DMS79 (cell line): ENCODE measurements at places on chromosomes 7 and 10.

- DNase-seq, result no peak
Measured at GRCh38 chr10:30241422-30242110, 107.5 kb downstream of the MTPAP start.

DNA sequence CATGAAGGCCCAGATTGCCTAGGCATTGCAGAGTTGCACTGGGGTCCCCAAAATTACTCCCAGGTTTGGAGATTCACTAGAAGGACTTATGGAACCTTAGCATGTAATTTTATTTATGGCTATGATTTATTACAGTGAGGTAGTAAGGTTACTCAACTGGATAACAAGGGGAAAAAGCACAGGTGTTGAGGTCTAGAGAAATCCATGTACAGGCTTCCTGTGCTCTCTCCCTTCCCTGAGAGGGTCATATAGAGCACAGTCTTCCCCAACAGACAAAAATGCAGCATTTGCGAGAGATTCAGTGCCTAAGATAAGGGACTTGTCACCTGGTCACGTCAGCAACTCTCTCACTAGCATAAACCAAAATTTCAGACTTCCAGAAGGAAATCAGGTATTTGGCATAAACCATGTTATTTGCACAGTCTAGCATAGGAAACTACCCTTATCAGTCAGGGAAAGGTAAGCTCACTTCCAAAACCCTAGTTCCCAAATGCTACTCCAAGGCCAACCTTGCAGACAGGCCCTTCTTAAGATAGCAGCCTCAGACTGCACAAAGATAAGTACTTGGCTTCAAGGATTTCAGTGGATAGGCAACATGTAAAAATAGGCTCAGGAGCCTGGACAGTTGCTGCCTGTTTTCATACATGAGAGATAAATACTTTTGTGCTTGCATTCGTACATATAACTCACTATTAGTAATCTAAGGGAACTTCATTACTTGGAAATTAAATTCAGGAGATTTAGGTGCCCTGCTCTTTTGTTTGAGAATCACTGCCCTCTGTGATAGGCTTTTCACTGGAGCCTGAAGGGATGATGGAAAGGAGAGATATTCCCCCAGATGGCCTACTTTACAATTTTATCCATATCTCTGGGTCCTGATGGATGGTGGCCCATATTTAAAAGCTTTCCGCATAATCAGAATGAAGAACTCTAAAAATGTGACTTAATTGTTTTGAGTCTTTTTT lies 378.4 kb upstream of the LRGUK start:
- no peak for DNase-seq

GRCh38 chr7:70040970-70041766 lies 442.9 kb downstream of the AUTS2 start:
- DNase-seq, result no peak

GRCh38 chr10:11237571-11237970 lies 219.9 kb downstream of the CELF2 start:
- no peak for DNase-seq

DNA sequence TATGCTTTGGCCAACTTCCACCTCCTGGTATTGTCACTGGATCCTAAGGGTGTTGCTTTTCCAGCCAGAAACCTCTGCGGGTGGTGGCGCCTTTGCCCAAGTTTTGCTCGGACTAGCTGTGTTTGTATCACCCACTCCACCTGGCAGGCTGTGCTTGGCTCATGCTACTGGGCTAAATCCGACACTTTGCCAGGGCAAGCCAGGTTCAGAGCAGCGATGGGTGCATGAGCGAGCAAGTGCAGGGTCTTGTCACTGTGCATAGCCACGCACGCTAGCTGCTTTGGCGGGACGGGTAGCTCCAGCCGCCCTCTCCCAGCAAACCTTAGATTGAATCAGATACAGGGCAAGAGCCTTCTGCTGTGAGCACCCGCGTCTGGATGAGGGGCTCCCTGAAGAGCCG lies 737.5 kb downstream of the PCDH15 start:
- no peak for DNase-seq

DNA sequence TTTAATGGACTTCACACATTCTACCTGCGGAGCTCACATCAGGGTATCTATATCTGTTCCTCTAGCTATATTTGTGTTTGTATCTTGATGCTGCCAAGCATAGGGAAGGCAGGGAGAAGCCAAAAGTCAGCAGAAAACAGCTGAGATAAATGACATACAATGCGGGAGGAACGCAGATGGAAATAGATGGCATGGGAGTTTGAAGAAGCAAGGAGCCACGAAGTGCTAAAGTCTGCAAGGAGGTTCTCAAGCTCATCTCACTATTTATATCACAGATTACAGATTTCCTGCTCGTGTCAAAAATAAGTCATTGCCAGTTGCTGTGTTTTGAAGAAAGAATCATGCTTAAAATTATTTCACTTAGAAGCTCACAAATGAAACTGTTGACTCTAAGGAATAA lies 180.5 kb downstream of the DPP6 start:
- no peak for DNase-seq

DNA sequence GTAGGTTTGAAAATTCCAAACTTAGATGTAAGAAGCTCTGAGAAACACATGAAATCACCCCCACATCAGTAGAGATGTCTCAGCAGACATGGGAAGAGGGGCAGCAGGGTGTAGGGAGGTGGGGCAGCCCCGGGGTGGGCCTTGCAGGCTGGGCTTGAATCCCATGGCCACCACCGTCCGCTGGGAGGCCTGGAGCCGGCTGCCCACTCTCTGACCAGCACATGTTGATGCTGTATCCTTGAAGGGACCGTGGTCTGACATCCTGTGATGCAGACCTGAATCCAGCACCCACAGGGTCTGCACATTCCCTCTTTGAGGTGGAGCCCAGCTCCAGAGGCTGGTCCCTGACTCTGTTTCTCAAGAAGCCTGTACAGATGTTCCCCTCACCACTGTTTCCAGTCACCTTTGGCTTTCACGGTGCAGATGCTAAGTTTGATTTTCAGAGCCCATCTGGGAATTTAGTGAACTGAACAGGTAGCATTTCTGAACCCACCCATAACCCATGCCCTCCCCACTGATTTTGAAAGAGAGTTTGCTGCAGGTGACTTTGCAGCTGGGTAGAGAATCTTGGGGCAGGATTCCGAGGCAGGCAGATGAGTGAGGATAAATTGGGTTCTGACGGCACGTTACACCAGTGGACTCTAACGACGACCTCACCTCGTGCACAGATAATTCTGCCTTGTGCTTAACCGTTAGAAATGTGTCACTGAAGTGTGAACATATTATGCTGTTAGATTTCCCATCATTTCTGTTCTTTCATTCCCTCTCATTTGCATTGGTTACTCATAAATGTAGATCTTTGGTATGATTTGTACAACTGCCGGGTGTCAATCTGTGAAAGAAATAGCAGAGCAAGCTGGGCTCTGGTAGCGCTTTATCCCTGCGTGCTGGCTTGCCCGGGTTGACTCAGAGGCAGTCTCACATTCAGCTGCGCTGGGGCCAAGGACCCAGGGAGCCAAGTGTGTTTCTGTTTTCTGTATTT lies 45.7 kb downstream of the IKZF1 start:
- DNase-seq, result no peak

- DNase-seq, result no peak
Measured at GRCh38 chr10:76740514-76740913, 897.1 kb downstream of the KCNMA1 start.

DNA sequence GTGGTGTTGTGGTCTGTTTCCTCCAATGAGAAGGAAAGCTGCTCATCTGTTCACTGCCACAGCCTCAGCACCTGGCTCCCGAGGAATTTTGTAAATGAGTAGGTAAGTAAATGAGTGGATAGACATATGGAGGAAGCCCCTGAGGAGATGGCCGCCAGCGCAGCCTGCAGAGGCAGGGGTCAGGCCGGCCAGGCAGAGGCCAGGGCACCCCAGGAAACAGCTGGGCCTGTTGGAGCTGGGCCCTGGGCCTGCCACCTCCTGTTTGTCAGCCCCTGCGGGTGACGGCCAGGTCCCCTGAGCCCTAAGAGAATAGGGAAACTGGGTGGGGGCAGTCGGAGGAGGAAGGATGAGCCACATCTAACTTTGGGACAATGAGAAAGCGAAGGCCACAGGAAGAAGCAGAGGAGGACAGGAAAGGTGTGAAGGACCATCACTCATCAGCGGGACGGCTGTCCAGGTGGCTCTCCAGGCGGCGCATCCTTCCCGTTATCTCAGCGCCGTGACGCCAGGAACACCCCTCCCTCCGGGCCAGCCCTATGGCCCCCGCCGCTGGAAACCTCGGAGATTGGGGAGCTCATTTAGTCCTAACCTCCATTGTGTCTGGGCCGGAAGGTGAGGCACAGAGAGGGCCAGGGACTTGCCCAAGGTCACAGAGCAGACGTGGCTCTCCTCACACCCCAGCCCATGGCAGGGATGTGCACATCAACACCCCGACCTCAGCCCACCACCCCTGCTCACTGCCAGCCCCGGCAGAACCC lies 142.3 kb upstream of the UNC5B start:
- DNase-seq, result no peak

DNA sequence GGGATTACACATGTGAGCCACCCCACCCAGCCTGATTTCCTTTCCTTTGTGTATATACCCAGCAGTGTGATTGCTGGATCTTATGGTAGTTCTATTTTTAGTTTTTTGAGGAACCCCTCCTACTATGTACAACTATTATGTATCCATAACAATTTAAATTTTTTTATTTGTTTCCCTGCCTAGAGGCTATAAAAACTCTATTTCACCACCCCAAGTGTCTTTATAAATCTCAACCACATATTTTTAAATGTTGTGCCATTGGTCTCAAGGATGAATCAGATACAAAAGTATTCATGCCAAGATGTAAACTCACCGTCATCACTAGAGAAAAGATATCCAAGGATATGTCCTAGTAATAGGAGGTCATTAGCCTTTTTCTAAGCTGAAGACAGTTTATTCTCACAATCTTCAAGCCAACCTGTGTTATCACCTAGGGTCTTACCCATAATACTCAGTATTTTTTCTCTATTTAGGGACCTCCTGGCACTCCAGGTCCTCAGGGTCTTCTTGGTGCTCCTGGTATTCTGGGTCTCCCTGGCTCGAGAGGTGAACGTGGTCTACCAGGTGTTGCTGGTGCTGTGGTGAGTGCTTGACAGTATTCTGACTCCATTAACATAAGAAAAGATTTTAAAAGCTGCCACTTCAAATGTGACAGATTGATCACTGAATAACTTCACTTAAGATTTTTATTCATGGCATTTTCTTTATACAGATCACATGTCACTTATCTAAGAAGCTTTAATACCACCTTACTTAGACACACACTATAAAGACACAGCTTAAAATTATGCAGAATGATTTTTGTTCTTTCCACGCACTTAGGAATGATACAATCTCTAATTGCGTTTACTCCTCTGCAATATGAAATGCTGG lies 29.4 kb downstream of the COL1A2 start:
- no peak for DNase-seq

DNA sequence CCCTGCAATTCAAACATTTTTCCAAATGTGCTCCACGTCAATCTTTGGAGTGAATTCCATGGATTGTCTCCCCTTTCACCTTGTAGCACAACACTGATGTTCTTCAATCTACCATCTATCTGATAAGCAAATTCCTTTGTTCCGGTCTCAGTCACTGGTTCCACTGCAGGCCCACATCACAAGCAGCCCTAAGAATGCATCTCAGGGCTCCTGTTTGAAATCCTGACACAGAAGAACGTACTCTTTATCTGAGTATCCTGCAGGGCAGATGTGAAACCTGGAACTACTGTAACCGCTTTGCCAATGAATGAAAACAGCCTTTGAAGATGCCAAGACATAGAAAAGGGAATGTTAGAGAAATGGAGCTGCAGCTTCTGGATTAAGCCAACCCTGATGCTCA lies 62.9 kb upstream of the FAM133B start:
- DNase-seq, result no peak

GRCh38 chr7:16223963-16224707 lies 197.2 kb downstream of the CRPPA start:
- no peak for DNase-seq

DNA sequence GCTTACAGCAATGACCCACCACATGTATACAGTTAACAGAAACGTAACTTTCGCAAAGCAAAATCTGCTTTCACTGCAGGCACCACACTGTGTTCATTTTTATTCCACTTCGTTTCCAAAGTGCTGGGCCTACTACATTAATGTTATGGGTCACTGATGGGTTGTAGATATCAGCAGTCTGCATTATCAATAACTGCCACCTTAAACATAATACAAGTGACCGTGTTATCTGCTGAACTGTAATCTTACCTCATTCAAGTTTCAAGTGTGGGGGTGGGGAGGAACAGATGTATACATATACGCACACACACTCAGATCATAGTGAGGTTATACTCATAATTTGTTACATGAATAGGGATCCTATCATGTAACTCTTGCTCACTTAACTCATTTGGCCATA lies 21.1 kb downstream of the RNF32 start:
- no peak for DNase-seq

DNA sequence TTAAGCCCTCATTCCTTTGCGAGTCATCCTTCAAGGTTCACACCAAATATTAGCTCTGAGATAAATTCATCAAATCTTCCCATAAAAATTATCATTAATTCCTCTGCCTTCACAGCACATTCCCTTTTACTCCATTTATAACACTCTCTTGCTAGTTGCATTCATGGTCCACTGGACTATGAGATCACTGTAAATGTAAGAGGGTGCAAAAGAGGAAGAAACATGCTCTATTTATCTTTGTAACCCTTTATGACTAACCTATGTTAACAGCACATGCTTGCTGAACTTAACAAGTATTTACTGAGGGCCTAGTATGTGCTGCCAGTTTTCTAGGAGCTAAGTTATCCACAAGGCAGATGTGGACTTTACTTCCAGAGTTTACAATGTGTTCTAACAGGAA lies 86.7 kb upstream of the TMEM168 start:
- no peak for DNase-seq

- DNase-seq, result no peak
Measured at GRCh38 chr7:44100458-44101302, 3.5 kb upstream of the AEBP1 start.

GRCh38 chr7:142414135-142414534 lies 156.3 kb upstream of the PRSS58 start:
- DNase-seq, result no peak

DNA sequence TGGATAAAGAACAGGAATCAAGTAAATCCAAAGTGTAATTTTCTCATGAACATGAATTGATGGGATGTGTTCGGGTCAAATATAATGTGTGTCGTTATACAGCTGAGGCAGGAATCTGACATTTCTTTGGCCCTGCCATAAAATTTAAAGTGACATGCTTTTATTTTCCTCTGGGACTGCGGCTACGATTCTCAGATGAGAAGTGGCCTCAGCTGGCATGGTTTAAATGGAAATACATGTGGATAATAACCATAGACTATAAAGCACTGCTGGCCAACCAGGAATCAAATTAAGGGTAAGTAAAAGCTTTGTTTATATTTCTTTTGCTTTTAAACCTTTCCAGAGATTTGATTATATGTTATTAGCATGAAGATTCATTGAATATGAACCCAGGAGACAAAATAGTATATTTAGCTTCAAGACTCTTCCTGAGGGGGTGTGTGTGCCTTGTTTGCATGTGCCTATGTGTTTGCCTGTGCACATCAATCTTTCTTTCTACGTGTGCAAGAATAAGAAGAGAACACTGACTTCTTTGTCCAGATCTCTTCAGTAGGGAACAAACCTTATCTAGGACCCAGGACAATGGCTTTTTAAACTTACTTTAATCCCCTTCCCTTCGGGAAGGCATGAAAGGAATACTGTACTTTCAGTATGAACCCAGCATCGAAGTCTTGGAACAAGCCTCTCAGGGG lies 629.0 kb upstream of the PFKP start:
- no peak for DNase-seq

- DNase-seq, result no peak
Measured at GRCh38 chr10:112658900-112659638, 212.1 kb downstream of the VTI1A start.

- no peak for DNase-seq
Measured at GRCh38 chr7:81638198-81638597, 131.6 kb downstream of the HGF start.
